Naive thymus-derived CD8-positive, alpha-beta T cell (primary cell): ENCODE measurements at places on chromosomes 3 and 15. TPM values are rescaled to one million over a fixed set of nuclear protein-coding genes. Genes with fewer than 3 reads are reported as not detected.

The FAIM gene
- 6.5 TPM for total RNA-seq

The OR5K1 gene
- total RNA-seq: not detected

The WNT5A gene
- total RNA-seq: not detected

The EFCAB12 gene
- total RNA-seq: 1.6 TPM

The ISLR2 gene
- total RNA-seq: not detected

The RBMS3 gene
- not detected for total RNA-seq
